NCI-H2081 treated with DMSO at 0.1 percent for 48 hours (cell line): ENCODE measurements at places on chromosomes 12 and 14.
A peak's percentile ranks its signal among the peaks of the same experiment; 100 is the strongest.

DNA sequence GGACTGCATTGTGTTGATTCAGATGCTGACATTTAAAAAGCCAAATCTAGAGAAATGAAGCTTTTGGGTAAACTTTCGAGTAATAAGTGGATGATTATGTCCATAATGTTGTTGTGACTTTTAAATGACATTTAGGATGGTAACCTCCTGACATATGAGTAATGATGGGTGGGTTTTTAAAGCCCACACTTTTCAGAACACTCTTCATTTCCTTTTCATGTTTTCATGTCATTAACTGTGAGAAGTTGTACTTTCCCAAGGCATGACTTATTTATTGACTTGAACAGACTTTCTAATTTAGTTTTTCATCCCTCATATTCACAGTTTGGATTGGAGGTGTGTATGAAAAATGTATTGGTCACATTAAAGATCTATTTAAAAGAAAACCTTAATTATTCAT lies 35.5 kb downstream of the RGS6 start:
- DNase-seq = no peak

DNA sequence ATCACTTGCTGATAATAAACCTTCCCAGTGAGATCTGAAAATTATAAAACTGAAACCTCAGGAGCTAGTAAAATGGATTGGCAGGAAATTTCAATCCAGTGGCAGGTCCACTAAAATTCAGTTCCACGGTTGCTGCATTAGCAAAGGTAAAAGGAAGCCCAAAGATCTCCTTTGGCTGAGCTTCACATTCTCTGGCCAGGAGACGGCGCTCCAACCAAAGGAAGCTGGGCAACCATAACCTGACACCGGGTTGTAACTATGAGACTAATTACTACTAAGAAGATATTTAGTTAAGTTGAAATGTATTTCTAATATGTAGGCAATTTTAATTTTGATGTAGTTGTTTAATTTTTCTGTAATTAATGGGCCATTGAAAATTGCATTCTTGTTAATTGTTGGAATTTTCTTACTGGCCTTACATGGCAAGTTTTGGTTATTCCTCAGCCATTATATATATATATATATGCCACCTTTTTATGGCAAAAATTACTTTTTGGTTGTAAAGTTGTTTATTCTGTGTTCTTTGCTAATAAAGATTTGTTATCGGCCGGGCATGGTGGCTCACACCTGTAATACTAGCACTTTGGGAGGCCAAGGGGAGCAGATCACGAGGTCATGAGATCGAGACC lies 17.0 kb downstream of the OR8S1 start:
- DNase-seq = no peak

GRCh38 chr12:133135747-133136146 lies 5.3 kb downstream of the ZNF10 start:
- DNase-seq = no peak

- no peak for DNase-seq
These were observed 302.5 kb downstream of the DPF3 start for GRCh38 chr14:72591391-72591790.

DNA sequence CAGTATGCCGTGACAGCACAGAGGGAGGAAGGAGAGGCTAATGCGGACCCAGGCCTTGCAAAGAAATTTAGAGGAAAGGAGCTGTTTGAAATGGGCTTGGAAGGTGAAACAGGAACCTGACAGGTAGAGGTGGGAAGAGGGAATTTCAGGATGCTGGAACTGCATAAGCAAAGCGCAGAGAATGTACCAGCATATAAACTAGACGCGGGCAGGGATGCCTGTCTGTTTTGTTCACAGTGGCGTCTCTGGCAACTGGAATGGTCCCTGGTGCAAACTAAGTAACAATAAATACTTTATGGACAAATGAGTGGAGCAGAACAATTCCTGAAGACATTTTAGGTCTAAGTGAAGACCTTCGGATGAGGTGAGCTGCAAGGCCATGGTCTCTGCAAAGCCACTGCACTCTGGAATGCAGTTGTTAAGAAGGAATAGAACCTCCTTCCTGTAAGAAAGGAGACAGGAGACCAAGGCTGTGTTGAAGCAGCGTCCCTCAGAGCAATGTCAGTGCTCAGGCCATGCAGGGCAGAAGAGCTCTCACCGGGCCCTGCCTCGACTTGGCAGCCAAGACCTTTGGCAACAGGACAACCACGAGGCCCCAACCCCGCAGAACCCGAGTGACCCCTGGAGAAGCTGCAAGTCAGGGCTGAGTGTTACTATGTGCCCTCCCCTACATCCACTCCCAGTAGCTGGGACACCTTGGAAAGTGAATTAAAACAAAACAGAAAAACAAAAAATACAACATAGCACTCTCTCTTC lies 42.8 kb downstream of the PITPNM2 start:
- no peak for DNase-seq

DNA sequence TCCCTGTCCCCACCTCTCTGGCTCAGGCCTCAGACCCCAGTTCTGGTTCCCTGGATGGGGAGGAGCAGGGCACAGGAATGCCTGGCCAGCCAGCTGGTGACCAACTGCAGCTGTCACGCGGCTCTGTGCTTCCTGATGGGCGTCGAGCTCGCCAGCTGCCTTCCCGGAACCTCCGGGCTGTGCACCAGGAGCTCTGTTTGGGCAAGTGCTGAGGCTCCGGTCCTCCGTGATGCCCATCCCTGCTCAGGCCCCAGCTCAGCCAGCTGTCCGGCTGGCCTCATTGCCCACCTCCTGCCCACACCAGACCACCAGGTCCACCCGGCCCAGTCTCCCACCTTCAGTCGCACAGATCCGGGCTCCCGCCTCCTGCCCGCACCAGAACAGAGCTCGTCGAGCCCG lies 4.8 kb downstream of the IFFO1 start:
- DNase-seq = no peak

DNA sequence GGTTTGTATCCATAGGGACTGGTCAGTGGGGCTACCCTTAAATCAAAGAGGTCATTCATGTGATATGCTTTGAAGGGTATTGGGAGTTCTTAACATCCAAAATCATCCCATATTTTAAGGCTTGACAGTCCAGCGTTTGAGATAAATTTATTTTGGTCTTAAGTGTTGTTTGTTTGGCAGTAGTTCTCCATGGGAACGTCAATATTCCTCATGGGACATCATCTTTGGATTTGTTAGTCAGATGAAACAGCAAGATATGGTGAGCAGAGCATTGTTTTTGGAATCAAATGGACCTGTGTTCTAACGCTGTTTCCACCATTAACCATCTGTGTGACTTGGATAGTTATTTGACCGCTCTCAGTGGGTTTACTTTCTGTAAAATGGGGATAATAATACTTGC lies 45.9 kb upstream of the GSG1 start:
- DNase-seq = no peak

GRCh38 chr12:54565310-54565985 lies 16.0 kb downstream of the PDE1B start:
- DNase-seq = no peak

GRCh38 chr12:26791301-26791791 lies 41.6 kb downstream of the ITPR2 start:
- DNase-seq = no peak

DNA sequence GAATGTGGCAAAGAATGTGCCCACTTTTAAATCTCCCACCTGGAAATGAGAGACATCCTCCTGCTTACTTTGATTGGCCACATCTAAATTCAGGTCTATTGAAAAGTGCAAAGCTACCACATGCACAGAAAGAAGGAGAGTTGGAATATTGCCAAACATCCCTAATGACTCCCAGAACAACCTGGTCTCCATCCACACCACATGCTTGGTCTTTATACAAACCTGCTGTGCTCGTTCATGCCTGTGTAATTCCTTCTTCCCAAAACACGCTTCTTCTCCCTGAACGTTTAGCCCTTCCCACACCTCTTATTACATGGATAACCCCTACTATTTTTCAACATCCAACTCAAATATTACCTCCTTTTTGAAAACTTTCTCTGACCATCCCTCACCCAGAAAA lies 66.2 kb upstream of the BCL2L14 start:
- DNase-seq = no peak

- no peak for DNase-seq
These were observed 634.9 kb downstream of the FSCB start for GRCh38 chr14:43872222-43872621.

DNA sequence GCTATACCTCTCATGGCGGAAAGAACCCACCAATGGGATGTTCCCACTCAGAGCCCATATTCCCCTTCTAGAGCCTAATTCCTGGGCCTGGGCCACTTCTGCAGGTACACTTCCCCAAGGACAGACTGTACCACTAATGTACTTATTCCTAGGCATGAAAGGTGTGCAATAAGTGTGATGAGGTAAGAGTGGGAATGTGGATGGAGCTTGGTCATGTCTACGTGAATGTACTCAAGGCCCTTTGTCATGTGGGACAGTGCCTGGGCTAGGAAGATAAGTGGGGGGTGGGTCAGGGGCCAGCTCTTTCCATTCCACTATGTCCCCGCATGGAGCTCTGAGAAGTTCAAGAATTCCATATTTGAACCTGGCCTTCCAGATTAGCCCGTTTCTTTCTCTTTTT lies 63.4 kb upstream of the FUT8 start:
- no peak for DNase-seq

- no peak for DNase-seq
These were observed 182.9 kb downstream of the GLT1D1 start for GRCh38 chr12:129036135-129036534.

DNA sequence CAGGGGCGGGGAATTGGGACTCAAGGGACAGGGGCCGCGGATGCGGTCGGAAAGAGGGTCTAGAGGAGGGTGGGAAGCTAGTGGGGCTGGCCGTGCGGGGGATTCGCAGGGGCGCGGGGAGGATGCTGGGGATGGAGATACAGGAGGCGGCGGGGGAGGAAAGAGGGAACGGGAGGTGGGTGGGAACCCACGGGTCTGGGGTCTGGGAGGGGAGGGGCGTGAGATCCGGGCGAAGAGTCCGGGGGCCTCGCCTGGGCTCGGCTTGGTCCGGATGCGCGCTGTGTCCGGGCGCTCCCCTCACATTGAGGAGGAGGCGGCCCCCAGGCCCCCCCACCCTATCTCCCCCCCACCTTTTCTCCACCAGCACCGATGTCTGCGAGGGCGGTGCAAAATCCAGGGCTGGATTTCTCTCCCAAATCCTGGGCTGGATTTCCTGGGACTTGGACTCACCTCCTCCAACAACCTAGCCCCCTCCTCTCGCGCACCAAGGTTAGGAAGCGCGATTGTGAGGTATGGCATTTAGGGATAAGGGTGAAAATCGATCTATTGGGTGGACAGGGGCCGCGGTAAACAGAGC lies at the start of gene AGAP2:
Gene AGAP2 (minus strand): TSS at position 82 of the 577 bp plus-strand sequence. CDS start 496 bp downstream, outside the sequence.
- DNase-seq = no peak

DNA sequence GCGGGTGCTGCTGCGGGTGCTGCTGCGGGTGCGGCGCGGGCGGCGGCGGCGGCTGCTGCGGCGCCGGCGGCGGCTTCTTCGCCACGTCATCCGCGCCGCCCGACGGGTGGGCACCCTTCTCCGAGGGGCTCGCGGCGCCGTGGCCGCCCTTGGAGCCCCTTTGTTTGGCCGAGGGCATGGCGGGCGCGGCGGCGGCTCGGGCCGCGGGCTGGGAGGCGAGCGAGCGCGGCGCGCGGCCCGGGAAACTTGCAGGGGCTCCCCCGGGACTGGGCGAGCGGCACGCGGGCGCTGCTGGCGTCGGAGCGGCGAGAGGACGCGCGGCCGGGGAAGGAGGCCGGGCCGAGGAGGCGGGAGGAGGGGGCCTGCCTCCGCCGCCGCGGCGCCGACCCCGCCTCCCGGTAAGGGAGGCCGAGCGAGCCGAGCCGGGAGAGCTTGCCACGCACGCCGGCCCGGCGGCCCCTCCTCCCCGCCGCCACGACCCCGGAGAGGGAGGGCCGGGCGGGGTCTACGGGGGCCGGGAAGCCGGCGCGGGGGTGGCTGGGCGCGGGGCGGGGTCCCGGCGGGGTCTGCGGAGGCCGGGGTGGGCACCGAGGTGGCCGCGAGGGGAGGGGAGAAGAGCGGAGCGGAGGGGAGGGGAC lies at the start of gene CKAP4:
Gene CKAP4 (minus strand): TSS at position 347 of the 638 bp plus-strand sequence. CDS start 169 bp downstream, at position 178.
- no peak for DNase-seq

- DNase-seq = no peak
These were observed 419.5 kb downstream of the TMEM121 start for GRCh38 chr14:105945896-105946295.

GRCh38 chr14:74064426-74064825 lies 19.8 kb downstream of the ALDH6A1 start:
- DNase-seq = no peak

GRCh38 chr12:120118321-120119061 lies 1.9 kb upstream of the RAB35 start:
- no peak for DNase-seq

GRCh38 chr12:8681129-8681884 lies 16.5 kb upstream of the RIMKLB start:
- no peak for DNase-seq

DNA sequence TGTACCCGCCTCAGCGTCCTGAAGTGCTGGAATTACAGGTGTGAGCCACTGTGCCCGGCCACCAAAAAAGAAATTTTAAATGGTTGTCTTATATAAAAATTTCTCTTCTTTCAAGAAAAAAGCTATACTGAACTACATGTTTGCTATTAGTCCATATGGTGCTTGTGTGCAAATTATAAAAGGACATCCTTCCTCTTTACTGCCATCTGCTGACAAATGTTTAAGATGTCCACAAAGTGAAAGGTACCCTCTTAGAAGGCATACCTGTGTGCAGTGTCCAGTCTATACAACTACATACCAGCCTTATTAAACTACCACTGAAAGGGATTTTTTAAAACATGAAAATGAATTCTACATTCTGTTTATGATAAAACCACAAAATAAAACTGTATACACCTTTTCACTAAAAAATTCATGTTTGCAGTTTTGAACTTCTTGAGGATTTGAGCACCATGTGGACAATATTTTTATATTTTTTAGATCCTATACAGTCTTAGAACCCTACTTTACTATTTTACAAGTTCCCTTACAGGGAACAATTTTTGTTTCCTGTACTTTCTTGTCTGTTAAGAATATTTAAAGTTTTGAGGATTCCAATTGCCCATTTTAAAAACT lies 32.8 kb upstream of the TOMM20L start:
- DNase-seq = peak; percentile 8

DNA sequence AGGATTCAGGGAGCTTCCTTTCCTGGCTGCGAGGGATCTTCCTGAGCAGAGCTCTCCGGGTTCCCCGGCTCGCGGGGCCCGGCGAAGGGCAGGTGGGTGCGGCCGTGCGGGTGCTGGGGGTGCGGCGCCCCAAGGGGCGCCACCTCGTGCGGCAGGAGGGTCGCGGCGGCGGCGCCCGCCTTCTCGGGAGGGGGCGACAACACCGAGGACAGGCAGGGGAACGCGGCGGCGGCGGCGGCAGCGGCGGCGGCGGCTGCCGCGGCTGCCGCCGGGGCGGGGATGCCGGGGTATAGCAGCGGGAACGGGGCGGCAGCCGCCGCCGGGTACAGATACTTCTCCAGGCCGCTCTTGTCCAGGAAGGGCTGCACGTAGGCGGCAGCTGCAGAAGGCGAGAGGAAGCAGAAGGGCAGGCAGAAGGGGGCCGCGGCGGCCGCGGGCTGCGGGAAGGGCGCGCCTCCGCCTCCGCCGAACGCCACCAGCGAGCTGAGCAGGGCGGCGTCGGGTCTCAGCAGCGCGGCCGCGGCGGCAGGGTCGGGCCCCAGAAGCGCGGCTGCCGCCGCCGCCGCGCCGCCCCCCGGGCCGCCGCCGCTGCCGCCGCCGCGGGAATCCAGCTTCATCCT lies 2.7 kb downstream of the BHLHE41 start:
- no peak for DNase-seq

- no peak for DNase-seq
These were observed 260.4 kb upstream of the PPFIA2 start for GRCh38 chr12:82019533-82019932.

- DNase-seq = no peak
These were observed 8.5 kb upstream of the ASCL1 start for GRCh38 chr12:102948941-102949352.
